Left ventricle myocardium inferior (tissue), 1 donor: ENCODE measurements at places on chromosomes 12 and 14. TPM values are rescaled to one million over a fixed set of nuclear protein-coding genes. Genes with fewer than 3 reads are reported as not detected.

The KCNK10 gene
- total RNA-seq, result not detected

GRCh38 chr12:31368666-31369361, 42.9 kb upstream of the SINHCAF start:
- no peak for DNase-seq
- H3K36me3 ChIP-seq, result no peaks in the 10 kb centered on the region
- no peak overlapping the region for H3K4me3 ChIP-seq
- H3K4me1 ChIP-seq, result peaks cover 12% of the 10 kb centered on the region
- no peak overlapping the region for H3K27ac ChIP-seq
- H3K27me3 ChIP-seq, result no peaks in the 10 kb centered on the region

- no peak for DNase-seq
- no peak overlapping the region for H3K4me3 ChIP-seq
- H3K27me3 ChIP-seq, result no peaks in the 10 kb centered on the region
- peaks cover 12% of the 10 kb centered on the region for H3K4me1 ChIP-seq
- H3K27ac ChIP-seq, result no peak overlapping the region
Measured at GRCh38 chr14:58073516-58073915, 78.5 kb downstream of the ARMH4 start.

DNA sequence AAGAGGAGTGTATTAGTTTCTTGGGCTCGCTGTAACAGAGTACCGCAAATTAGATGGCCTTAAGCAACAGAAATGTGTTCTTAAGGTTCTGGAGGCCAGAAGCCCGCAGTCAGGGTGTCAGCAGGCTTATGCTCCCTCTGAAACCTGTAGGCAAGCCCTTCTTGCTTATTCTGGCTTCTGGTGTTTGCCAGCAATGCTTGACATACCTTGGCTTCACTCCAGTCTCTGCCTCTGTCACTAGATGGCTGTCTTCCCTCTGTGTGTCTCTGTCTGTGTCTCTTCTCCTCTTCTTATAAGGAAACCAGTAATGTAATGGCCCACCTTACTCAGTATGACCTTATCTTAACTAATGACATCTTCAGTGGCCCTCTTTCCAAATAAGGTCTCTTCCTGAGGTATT, 85.1 kb downstream of the DERA start:
- peaks cover 12% of the 10 kb centered on the region for H3K4me1 ChIP-seq
- DNase-seq, result no peak
- H3K36me3 ChIP-seq, result peaks cover 8% of the 10 kb centered on the region
- no peak overlapping the region for H3K27ac ChIP-seq

- DNase-seq, result peak; percentile 23
- no peaks in the 10 kb centered on the region for H3K27me3 ChIP-seq
- H3K36me3 ChIP-seq, result no peaks in the 10 kb centered on the region
Measured at GRCh38 chr14:51479584-51480325, 172.0 kb upstream of the FRMD6 start.

The C12orf50 gene
- not detected for total RNA-seq

The HOXC10 gene
- not detected for total RNA-seq

The PSMC6 gene
- total RNA-seq, result 77.0 TPM

The LHX5 gene
- total RNA-seq, result not detected

The OTX2 gene
- total RNA-seq, result not detected

- peaks cover 13% of the 10 kb centered on the region for H3K4me1 ChIP-seq
- H3K27me3 ChIP-seq, result no peaks in the 10 kb centered on the region
- peaks cover 45% of the 10 kb centered on the region for H3K36me3 ChIP-seq
- no peak overlapping the region for H3K4me3 ChIP-seq
- DNase-seq, result no peak
Measured at GRCh38 chr12:76860256-76860655, 18.6 kb downstream of the CSRP2 start.

DNA sequence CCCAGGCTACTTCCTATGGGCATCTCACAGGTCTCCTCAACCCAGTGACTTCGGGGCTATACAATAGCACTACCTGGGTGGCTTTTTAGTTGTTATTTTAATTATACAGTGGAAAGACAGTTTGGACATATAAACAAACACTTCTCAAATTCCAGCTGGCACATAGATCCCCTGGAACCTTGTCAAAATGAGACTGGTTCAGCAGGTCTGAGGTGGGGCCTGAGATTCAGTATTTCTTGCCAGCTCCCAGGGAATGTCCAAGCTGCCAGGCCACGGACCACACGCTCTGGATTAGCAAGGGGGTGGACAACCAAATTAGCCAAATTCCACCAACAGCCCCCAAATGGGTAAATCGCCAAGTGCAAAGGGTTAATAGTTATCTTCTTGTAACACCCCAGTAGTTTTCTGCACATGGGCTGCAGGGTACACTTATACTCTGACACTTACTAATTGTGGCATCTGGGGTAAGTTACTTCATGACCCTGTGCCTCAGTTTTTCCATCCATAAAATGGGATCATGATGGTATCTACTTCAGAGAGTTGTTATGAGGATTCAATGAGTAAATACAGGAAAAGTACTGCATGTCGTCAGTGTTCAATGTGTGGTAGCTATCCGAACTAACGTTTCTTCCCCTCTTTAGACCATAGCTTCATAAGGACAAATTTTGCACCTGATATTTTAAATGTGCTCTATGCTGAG, 789.4 kb upstream of the TBX3 start:
- no peak overlapping the region for H3K4me3 ChIP-seq
- H3K27ac ChIP-seq, result no peak overlapping the region
- DNase-seq, result no peak

DNA sequence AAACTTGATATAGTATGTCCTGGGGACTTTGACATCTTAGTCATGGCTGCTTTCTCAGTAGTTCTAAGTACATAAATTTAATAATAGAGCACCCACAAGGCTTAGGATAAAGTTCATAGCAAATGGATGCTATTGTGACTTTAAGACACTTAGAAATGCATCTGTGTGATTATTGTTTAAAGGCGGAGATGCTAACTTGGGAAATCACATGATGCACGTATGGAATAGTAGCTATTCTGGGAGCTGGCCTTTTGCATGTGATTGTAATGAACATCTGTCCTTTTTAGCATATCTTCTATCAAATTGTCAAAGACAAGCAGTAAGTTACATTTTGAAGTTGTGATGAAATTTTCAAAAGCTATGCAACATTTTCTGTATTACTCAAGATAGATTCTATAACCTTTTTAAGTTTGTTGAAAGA, 46.7 kb upstream of the ATP2A2 start:
- no peak for DNase-seq
- H3K27ac ChIP-seq, result peak overlapping the region; percentile 77
- no peak overlapping the region for H3K4me3 ChIP-seq
- H3K27me3 ChIP-seq, result no peaks in the 10 kb centered on the region

DNA sequence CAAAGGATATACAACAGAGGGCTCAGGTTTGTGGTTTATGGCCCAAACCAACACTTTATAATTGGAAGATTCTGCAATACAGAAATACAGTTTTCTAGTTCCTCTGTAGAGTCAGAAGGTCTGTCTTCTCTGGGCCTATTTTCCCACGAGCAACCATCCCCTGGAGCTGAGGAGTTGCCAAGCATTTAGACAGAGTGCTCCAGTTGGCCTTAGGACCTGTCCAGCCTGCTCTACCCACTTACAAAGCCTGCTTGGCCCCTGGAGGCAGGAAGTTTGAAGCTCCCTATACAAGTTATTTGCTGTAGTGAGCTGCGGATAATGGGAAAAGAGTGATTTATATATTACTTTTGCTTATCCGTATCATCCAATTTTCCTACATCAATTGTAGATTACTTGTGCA, 60.8 kb upstream of the HSPB8 start:
- H3K4me3 ChIP-seq, result no peak overlapping the region
- H3K4me1 ChIP-seq, result peaks cover 4% of the 10 kb centered on the region
- no peak overlapping the region for H3K27ac ChIP-seq

GRCh38 chr12:103887738-103888137, 42.5 kb upstream of the HSP90B1 start:
- no peaks in the 10 kb centered on the region for H3K27me3 ChIP-seq
- H3K4me3 ChIP-seq, result no peak overlapping the region
- H3K36me3 ChIP-seq, result no peaks in the 10 kb centered on the region
- H3K4me1 ChIP-seq, result no peaks in the 10 kb centered on the region

- no peaks in the 10 kb centered on the region for H3K27me3 ChIP-seq
- peak overlapping the region; percentile 93 for H3K27ac ChIP-seq
- no peak for DNase-seq
- no peak overlapping the region for H3K4me3 ChIP-seq
- H3K36me3 ChIP-seq, result no peaks in the 10 kb centered on the region
Measured at GRCh38 chr14:59252772-59253500, 64.5 kb downstream of the DAAM1 start.

The ABCC9 gene
- 81.8 TPM for total RNA-seq

GRCh38 chr12:108729612-108730364, 1.5 kb downstream of the CORO1C start:
- no peaks in the 10 kb centered on the region for H3K36me3 ChIP-seq
- peaks cover 73% of the 10 kb centered on the region for H3K4me1 ChIP-seq
- H3K4me3 ChIP-seq, result peak overlapping the region; percentile 90
- no peaks in the 10 kb centered on the region for H3K27me3 ChIP-seq
- H3K27ac ChIP-seq, result peak overlapping the region; percentile 97

- DNase-seq, result no peak
- H3K27ac ChIP-seq, result no peak overlapping the region
- no peaks in the 10 kb centered on the region for H3K27me3 ChIP-seq
- H3K4me3 ChIP-seq, result no peak overlapping the region
Measured at GRCh38 chr14:81132468-81132867, 88.3 kb downstream of the GTF2A1 start.

GRCh38 chr14:20376071-20376588, 32.7 kb downstream of the PARP2 start:
- no peak overlapping the region for H3K27ac ChIP-seq
- no peaks in the 10 kb centered on the region for H3K27me3 ChIP-seq
- H3K36me3 ChIP-seq, result peaks cover 98% of the 10 kb centered on the region
- DNase-seq, result no peak
- H3K4me1 ChIP-seq, result no peaks in the 10 kb centered on the region

The KIF21A gene
- 49.8 TPM for total RNA-seq

The POTEM gene
- not detected for total RNA-seq

GRCh38 chr12:57865084-57865751, 18.7 kb upstream of the CTDSP2 start:
- H3K4me1 ChIP-seq, result peaks cover 28% of the 10 kb centered on the region
- H3K4me3 ChIP-seq, result peak overlapping the region; percentile 66
- no peaks in the 10 kb centered on the region for H3K27me3 ChIP-seq
- DNase-seq, result peak; percentile 83
- peak overlapping the region; percentile 95 for H3K27ac ChIP-seq

The KLRC1 gene
- not detected for total RNA-seq

The AMDHD1 gene
- 0.47 TPM for total RNA-seq

- no peaks in the 10 kb centered on the region for H3K36me3 ChIP-seq
- DNase-seq, result no peak
- H3K27me3 ChIP-seq, result no peaks in the 10 kb centered on the region
- H3K4me1 ChIP-seq, result no peaks in the 10 kb centered on the region
Measured at GRCh38 chr14:85124631-85125290, 405.2 kb upstream of the FLRT2 start.

The RAB15 gene
- 17.1 TPM for total RNA-seq

- peaks cover 22% of the 10 kb centered on the region for H3K4me1 ChIP-seq
- H3K36me3 ChIP-seq, result no peaks in the 10 kb centered on the region
- peak; percentile 83 for DNase-seq
- H3K4me3 ChIP-seq, result peak within 1 kb of the TSS; percentile 89
- peak within 1 kb of the TSS; percentile 83 for H3K27ac ChIP-seq
Measured at GRCh38 chr14:50943943-50944646, at the start of gene PYGL. PYGL (minus strand) TSS chr14:50944483; CDS start chr14:50944403, 80 bp downstream.

DNA sequence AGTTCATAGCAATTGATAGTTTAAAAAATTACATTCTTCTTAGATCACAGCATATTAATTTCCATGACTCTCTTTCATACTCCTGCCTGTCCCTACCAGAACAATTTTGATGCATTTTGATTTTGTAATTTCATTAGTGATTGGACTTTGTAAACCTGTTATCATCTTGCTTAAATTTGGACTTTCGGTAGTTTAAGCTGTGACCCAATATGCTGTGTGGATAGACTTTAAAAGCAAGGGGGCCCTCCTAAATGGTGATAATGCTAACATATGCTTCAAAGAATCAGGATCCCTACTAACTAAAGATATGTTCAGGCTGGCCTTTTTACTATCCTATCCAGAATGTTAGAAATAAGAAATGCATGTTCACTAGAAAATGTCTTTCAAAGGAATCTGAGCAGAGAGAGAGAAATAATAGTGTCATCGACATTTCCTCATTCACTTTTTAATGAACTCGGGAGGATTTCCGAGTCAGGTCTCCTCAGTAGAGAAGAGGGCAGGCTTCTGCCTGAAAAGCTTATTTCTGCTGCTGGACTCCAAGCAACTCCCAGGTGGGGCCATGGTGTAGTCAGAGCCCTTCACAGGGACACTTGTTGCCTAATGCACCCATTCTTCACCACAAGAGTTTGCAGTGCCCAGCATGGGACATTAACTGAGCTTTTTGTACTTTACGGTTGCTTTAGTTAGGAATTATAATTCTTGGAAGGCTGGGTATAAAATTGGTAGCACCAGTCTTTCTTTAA, 16.7 kb downstream of the SLC38A4 start:
- no peaks in the 10 kb centered on the region for H3K36me3 ChIP-seq
- H3K27ac ChIP-seq, result no peak overlapping the region
- H3K4me1 ChIP-seq, result no peaks in the 10 kb centered on the region

- H3K36me3 ChIP-seq, result no peaks in the 10 kb centered on the region
- DNase-seq, result no peak
- H3K27me3 ChIP-seq, result no peaks in the 10 kb centered on the region
- H3K4me3 ChIP-seq, result no peak overlapping the region
- H3K4me1 ChIP-seq, result peaks cover 29% of the 10 kb centered on the region
Measured at GRCh38 chr12:55909513-55909884, 18.2 kb downstream of the PYM1 start.

The CMA1 gene
- 0.66 TPM for total RNA-seq

- no peak overlapping the region for H3K4me3 ChIP-seq
- no peak for DNase-seq
Measured at GRCh38 chr12:64480148-64480547, 28.2 kb downstream of the TBK1 start.
